ENCODE measurements at places on chromosomes 16 and 17. TPM values are rescaled to one million over a fixed set of nuclear protein-coding genes. Genes with fewer than 3 reads are reported as not detected.

The CCL17 gene
- not detected for total RNA-seq

The TBX21 gene
- total RNA-seq: 0.22 TPM

The TCAP gene
- total RNA-seq: 0.11 TPM

The CDRT15L2 gene
- total RNA-seq: not detected

The MC1R gene
- total RNA-seq: 5.4 TPM

The TMEM220 gene
- total RNA-seq: 1.4 TPM

The TP53TG3 gene
- total RNA-seq: not detected

The GCGR gene
- total RNA-seq: not detected

The SPECC1 gene
- total RNA-seq: 81.0 TPM

The FBXL16 gene
- total RNA-seq: not detected

The TTYH2 gene
- total RNA-seq: 0.50 TPM

The HSD17B2 gene
- 2.0 TPM for total RNA-seq

The MMP28 gene
- 8.3 TPM for total RNA-seq

The ERBB2 gene
- total RNA-seq: 26.8 TPM

The CCL1 gene
- not detected for total RNA-seq

The VMP1 gene
- 228 TPM for total RNA-seq

The B3GNT9 gene
- 36.1 TPM for total RNA-seq

The ZG16 gene
- total RNA-seq: not detected

The BCL6B gene
- not detected for total RNA-seq

The TAX1BP3 gene
- total RNA-seq: 293 TPM

The C16orf95 gene
- total RNA-seq: 18.7 TPM

The CD7 gene
- not detected for total RNA-seq

The KRTAP1-1 gene
- not detected for total RNA-seq

The KCNJ12 gene
- total RNA-seq: not detected

The PPP1R27 gene
- total RNA-seq: not detected

The CIBAR2 gene
- not detected for total RNA-seq

The ZNF205 gene
- 15.3 TPM for total RNA-seq

The UNC13D gene
- not detected for total RNA-seq

The NXPH3 gene
- 2.2 TPM for total RNA-seq

The SLC2A4 gene
- total RNA-seq: 0.32 TPM

All from SJSA1 (cell line).